WTC11 (cell line): ENCODE measurements at places on chromosomes 6 and 20. TPM values are rescaled to one million over a fixed set of nuclear protein-coding genes. Genes with fewer than 3 reads are reported as not detected.

The HINT3 gene
- total RNA-seq: 9.4 to 10.2 TPM (median 9.9 TPM) in 3 replicates

The ULBP3 gene
- 4.0 to 6.0 TPM (median 5.6 TPM) in 3 replicates for total RNA-seq

DNA sequence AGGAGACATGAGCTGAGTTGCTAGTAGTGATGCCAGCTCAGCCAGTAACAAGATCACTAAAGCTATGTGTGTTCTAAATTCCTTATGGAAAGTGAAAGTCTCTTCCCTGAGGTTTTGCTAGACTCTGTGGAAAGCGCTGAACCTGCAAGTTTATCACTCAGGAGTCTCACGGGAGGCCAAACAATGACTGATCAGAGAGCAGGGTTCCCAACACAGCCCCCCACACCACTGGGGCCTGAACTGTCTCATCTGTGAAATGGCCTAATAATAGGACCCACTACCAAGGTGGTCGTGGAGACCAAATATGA is 19.9 kb downstream of the ACSS1 start:
- H3K27me3 ChIP-seq: peaks cover 3% of the 10 kb centered on the region
- H3K4me3 ChIP-seq: no peak overlapping the region
- peaks cover 5% of the 10 kb centered on the region for H3K4me1 ChIP-seq
- DNase-seq: no peak
- H3K36me3 ChIP-seq: no peaks in the 10 kb centered on the region
- no peak overlapping the region for H3K27ac ChIP-seq

The C6orf141 gene
- total RNA-seq: 6.5 to 14.4 TPM (median 8.2 TPM) in 3 replicates
